ENCODE measurements at places on chromosomes 4 and X. TPM values are rescaled to one million over a fixed set of nuclear protein-coding genes. Genes with fewer than 3 reads are reported as not detected.

The PLK4 gene
- 5.8 TPM for total RNA-seq

DNA sequence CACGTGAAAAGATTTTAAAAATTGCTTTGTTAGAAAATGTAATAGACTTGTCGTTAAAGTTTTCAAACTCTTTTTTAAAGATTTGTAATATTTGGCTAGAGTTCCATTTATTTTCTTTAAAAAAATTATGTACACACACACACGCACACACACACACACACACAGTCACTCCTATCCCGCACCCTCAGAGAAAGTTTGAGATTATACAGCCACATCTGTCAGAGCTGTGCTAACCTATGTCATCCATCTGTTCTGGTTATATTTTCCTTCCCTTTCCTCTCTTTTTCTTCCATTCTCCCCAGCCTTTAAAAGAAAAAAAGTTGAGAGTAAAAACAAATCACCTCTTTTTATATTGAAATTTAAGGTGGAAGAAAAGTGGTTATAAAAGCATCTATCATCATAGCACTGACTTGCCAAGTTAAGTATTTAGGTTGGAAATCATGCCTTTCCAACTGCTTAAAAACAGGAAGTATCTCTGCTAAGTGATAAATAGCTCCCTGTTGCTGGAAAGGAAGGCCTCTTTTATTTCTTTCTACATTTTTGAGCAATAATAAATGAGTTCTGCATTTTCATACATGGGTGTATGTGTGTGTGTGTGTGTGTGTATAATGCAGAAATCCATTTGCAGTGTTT is 163.3 kb upstream of the SPRY1 start:
- peak; percentile 33 for DNase-seq

DNA sequence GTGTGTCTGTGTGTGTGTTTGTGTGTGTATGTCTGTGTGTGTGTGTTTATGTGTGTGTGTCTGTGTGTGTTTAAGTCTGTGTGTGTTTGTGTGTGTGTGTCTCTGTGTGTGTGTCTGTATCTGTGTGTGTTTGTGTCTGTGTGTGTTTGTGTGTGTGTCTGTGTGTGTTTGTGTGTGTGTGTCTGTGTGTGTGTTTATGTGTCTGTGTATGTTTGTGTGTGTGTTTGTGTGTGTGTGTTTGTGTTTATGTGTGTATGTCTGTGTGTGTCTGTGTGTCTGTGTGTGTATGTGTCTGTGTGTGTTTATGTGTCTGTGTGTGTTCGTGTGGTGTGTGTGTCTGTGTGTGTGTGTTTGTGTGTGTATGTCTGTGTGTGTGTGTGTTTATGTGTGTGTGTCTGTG is 11.4 kb downstream of the IL9R start:
- no peak for DNase-seq

DNA sequence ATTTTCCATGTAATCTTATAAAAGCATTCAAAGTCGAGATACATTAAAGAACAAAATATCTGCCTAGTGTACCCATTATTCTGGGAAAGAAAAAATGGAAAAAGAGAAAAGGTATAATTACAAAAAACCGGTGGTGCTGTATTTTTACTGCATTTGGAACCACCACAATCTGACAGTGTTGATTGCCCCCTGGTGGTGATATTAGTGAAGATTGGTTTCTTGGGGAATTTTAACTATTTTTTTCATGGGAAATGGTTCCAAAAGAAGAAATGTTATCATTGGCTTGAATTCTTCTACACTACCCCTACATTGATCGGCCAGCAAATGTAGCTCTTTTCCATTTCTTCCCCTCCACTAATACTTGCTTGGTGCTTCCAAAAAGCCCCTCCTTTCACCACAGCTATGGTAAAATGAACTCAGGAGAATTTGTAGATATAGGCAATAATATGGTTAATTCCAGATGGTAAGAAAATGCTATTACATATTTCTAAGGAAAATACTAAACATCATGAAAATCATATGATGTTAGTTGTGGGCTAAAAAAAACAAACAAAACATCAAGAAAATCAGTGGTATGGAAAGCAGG is 50.0 kb downstream of the COX18 start:
- no peak for DNase-seq

Data from left lung (tissue), 14 donors.